ENCODE measurements at places on chromosomes 16 and 17.
A peak's percentile ranks its signal among the peaks of the same experiment; 100 is the strongest.

- DNase-seq = no peak
These were observed 140.6 kb downstream of the CDK5R1 start for GRCh38 chr17:32627239-32627996.

DNA sequence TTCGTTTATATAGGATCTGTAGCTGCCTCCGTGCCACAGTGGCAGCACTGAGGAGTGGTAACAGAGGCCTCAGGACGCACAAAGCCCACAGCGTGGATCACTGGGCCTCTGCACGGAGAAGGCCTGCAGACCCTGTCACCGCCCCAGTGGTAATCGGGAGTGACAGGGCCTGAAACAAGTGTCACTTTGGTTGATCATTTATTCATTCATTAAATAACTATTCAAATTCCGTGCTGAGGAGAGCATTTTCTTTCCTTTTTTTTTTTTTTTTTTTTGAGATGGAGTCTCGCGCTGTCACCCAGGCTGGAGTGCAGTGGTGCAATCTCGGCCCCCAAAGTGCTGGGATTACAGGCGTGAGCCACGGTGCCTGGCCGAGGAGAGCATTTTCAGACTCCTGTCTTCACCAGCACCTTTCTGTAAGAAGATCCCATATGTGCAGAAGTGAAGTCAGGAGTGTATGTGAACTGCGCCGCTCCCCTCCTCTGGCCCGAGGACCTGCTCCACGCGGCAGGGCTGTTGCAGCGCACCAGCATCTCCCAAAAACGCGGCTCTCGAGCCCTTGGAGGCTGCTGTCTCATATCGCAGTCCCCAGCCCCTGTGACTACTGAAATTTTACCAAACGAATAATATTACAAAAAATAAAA, 44.9 kb upstream of the TRAP1 start:
- no peak for DNase-seq

DNA sequence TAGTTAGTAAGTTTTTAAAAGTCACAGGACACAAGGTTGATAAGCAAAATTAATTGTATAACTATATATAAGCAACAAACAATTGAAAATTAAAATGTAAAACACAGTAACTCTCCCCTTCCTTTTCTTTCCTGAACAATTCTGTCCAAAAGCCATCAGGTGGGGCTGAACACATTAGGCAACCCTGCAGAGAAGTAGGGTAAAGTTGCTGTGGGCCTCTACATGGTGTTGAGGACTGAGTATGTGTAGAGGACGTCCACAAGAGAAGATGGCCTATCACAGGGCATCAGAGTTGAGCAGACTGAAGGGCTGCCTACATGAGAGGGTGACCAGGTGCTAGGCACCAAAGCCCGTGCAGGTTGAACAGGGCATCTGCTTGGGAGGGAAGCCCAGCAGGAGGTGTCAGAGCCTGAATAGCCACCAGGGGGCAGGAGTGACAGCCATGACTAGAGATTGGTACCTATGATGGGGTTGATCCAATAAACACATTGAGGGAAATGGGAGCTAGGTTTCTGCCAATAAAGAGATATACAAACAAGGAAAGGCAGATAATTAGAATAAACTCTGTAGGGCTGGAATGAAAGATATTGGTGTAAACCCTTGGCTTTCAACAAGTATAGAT, 415.1 kb downstream of the NPIPA8 start:
- DNase-seq = peak; percentile 65

DNA sequence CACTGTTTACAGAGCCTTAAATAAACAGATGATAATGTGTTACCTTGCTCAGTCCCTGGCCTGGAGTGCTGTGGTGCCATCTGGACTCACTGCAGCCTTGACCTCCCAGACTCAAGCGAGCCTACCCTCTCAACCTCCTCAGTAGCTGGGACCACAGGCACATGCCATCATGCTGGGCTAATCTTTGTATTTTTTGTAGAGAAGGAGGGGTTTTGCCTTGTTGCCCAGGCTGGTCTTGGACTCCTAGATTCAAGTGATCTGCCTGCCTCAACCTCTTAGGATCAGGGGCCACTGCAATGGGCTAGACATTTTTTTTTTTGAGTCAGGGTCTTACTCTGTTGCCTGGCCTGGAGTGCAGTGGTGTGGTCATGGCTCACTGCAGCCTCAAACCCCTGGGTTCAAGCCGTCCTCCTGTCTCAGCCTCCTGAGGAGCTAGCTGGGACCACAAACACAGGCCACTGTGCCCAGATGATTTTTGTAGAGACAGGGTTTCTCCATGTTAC, 5.0 kb upstream of the NAGLU start:
- no peak for DNase-seq

GRCh38 chr17:57601143-57601735, 143.9 kb downstream of the CCDC182 start:
- DNase-seq = no peak

GRCh38 chr16:85592700-85593493, 20.2 kb upstream of the GSE1 start:
- no peak for DNase-seq

DNA sequence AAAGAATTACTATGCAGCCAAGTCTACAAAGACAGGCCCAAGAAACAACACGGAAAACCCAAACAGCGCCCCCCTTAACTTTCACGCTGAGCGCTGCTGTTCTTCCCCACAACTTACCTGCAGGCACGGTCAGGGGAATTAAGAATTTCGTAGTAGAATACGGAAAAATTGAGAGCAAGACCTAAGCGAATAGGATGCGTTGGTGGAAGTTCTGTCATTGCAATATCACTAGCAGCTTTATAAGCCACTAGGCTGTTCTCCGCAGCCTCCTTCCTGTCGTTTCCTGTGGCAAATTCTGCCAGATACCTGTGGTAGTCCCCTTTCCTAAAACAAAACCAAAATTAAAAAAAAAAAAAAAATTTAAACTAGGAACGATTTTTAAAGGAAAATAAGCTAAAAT, 39.0 kb downstream of the YWHAE start:
- no peak for DNase-seq

GRCh38 chr17:73663614-73664013, 19.4 kb upstream of the SDK2 start:
- DNase-seq = no peak

GRCh38 chr17:17186051-17186450, 20.1 kb downstream of the PLD6 start:
- no peak for DNase-seq

GRCh38 chr17:74063439-74063838, 140.0 kb upstream of the RPL38 start:
- DNase-seq = no peak

- no peak for DNase-seq
These were observed 30.0 kb upstream of the USP22 start for GRCh38 chr17:21072745-21073197.

DNA sequence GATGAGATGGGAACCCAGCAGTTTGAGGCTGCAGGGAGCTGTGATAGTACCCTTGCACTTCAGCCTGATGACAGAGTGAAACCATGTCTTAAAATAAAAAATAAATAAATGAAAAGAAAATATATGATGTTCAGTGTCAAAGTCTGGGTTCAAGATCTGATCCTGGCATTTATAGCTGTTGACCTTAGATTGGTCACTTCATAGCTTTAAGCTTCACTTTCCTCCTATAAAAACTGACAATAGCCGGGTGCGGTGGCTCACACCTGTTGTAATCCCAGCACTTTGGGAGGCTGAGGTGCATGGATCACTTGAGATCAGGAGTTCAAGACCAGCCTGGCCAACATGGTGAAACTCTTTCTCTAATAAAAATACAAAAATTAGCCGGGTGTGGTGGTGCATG, 5.2 kb upstream of the ZNF821 start:
- DNase-seq = no peak

- DNase-seq = no peak
These were observed 2.8 kb upstream of the SHISA9 start for GRCh38 chr16:12898551-12898950.

DNA sequence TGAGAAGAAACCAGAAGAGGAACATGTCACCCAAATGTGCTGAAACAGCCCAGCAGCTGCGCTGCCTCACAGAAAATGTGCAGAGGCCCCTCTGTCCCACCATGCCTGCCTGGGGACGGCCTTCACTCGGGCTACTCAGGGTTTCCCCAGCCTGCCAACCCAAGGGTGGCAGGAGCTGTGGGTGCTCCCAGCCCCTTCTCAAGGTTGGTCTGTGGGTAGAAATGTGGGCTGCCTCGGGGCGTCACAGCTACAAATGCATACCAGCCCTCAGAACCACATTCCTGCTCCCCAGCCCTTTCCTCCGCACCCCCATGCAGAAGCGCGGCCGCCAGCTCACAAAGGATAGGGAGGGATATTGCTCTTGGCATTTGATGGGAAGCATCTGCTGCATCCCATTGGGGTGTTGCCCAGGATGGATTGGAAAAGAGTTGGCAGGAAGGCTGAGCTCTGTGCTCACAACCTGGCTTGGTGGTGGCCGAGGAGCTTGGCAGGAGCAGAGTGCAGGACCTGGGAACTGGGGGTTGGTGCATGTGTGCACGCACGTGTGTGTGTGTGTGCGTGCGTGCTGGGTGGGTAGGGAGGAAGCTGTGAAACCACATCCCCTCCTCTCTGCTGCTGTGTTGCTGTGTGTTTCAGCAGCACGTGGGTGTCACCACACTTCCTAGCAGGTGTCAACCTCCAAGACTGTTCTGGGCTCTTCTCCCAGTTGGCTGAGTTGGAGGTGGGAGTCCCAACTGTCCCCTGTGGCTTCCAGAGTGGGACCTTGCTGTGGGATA, 304.4 kb downstream of the SEC14L1 start:
- no peak for DNase-seq

DNA sequence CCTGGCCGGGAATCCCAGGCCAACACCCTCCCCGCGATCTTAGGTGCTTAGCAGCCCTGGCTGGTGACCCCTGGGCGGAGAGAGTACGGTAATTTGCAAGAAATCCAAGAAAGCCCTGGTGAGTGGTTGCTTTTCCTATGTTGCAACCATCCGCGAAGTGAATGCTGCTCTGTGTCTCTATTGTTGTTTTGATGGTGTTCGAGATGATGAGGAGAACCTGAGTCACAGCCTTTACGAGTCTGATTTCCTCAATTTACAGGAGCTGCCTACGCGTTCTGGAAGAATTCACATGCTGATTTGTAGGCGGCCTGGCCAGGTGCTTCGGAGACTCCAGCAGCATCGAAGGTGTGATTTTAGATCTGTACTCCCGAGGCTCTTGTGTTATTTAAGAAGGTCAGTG, 63.3 kb downstream of the TMEM235 start:
- no peak for DNase-seq

- peak; percentile 21 for DNase-seq
These were observed 21.2 kb downstream of the PDILT start for GRCh38 chr16:20383106-20384029.

DNA sequence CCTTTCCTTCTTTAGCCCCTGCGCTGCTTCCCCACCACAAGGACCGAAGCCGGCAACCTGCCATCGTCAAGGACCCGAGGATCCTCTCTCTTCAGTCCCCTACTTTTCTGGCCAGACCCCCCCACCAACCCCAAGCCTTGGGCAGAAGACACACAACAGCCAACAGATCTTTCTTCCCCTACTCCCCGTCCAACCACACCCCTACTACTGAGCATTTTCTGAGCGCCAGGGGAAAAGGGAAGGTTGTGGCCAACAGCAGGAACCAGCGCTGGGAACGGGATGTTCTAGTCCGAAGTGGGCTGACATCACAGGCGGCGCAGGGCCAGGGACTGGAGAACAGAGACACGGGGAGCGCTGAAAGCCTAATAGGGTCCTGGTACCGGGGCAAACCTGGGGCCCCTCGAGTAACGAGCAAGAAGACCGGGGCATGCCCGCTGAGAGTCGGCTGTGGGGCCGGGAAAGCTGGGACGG, 528 bp downstream of the PER1 start:
- DNase-seq = peak; percentile 38

DNA sequence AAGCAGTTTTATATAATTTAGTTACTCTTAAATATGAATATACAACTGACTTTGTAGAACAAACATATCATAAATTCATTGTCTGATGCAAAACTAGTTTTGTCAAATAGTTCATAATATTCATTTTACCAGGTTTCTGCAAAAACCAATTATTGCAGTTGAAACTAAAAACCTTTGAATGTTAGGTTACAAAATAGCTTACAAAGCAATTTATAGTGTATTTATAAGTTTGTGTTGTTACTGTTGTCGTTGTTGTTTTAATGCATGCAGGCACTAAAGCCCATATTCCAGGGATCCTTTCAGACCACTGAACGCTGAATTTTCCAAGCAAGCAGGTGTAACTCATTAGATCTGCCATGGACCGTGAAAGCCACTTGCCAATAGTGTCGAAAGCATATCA, 427.6 kb downstream of the ZFHX3 start:
- DNase-seq = no peak

DNA sequence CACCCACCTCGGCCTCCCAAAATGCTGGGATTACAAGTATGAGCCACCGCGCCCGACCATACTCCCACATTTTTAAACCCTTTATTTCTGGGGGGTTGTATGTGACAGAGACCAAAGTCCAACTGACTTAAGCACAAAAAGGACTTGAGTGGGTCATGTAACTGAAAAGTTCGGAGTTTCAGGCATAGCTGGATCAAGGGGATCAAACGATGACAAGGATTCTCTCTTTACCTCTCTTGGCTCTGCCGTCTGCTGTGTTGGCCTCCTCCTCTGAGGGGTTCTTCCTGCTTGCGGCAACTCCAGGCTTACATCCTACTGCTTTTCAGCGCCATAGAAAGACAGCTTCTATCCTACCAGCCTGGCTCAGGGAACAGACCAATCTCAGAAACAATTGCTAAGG, 9.2 kb upstream of the SBK1 start:
- DNase-seq = no peak

- no peak for DNase-seq
These were observed 8.0 kb upstream of the GINS2 start for GRCh38 chr16:85696781-85697180.

DNA sequence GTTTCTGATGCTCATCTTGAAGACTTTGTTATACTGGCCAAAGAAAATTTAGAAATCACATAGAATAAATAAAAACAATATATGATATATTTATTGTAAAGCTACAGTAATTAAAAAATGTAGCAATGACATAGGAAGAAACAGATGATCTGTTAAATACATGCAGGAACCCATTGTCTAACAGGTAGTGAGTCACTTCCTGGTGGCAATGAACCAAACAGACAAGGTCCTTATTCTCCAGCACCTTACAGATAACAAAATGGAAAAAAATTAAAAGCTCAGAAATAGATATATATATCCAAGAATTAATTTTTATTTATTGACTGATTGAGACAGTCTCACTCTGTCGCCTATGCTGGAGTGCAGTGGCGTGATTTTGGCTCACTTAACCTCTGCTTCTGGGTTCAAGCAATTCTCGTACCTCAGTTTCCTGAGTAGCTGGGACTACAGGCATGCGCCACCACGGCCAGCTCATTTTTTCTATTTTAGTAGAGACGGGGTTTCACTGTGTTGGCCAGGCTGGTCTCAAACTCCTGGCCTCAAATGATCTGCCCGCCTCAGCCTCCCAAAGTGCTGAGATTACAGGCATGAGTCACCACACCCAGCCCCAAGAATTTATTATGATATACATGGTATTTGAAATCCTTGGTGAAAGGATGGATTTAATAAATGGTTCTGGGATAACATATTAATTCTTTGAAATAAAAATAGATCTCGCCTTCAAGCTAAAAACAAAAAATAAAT, 7.5 kb downstream of the NETO2 start:
- DNase-seq = no peak

DNA sequence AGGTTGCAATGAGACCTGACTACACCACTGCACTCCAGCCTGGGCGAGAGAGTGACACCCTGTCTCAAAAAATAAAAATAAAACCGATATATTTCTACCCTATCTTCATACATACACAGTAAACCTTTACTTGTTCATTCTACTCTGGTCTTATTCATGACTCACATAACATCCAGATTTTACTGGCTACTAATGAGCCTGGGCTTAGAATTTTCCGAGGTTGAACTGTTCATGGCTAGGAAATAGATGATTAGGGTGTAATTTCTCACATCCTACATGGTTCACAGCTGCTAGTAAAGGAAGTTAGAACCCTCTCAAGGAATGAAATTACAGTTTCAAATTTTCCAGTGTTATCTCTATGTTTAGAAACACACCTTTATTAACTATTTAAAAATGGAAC, 14.7 kb downstream of the GSPT1 start:
- DNase-seq = no peak
